Stimulated activated naive B cell treated with anti-CD40 and anti-IgM and Interleukin-4, amounts not matched to agents 10 μg/mL and 1 μg/mL and 100 μg/mL, for 72 hours (primary cell): ENCODE measurements at places on chromosomes 1 and 21.

- no peak for DNase-seq
These were observed 9.4 kb downstream of the SLX9 start for GRCh38 chr21:44949161-44949778.

GRCh38 chr1:109783436-109783835 is 19.7 kb upstream of the EPS8L3 start:
- no peak for DNase-seq

GRCh38 chr1:226027538-226028217 is 28.5 kb upstream of the SDE2 start:
- DNase-seq = no peak

DNA sequence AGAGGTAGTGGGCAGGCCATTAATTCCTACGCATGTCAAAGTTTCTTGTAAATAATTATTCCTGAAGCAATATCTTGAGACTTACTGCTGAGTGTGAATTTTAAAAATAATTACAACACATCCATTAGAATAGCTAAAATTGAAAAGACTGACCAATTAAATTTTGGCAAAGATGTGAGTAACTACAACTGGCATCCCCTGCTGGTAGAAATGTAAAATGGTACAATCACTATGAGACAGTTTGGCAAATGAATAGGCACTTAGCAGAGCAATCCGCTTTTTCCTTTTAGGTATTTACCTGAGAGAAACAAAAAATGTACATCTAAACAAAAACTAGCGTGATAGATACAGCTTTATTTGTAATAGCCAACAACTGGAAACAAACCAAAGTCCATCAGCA is 798.9 kb downstream of the BRINP3 start:
- DNase-seq = no peak

DNA sequence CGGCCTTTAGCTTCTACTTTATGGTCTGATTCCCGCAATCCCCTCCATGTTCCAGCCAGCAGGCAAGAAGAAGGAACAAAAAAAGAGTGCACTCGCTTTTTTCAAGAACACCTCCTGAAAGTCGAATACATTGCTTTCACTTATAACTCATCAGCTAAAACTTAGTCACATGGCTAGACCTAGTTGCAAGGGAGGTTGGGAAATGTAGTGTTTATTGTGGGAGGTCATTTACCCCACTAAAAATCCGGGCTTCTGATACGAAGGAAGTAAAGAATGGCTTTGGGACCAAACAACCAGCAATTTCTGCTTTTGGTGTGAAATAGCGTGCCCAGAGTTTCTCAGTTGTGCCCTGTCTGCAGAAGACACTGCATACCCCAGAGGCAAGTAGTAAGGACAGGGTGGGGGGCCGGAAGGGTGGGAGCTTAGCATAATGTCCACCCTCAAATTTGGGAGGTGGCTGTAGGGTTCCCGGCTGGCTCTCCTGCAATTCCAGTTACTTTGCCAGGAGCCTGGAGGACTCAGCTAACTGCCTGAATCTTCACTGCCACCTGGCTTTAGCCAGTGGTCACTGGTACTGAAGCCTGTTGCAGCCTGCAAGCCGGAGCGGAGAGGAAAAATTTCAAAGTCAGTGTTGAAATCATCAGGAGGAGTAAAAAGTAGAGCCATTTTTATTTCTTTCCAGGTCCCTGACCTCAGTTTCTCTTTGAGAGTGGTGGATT is 57.7 kb upstream of the F3 start:
- DNase-seq = no peak

- no peak for DNase-seq
These were observed 1.3 kb downstream of the ZBTB7B start for GRCh38 chr1:155003766-155004351.

DNA sequence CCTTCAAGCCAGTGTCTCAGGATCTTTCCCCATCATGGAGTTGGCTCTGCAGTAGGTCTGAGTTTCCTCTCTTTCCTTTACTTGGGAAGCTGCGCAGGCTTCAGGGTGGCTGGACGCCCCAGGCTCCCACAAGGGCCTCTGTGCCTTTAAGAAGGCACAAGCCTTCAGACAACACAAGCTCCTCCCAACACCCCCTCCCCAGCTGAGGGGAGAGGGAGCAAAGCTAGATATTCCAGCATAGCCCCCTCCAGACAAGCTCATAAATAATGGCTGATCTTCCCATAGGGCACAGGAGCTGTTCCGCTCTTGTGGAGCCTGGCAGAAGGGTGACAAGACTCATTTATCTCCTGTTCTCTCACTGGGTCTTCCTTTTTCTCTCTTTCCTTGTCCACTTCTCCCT is 27.9 kb upstream of the ATP2B4 start:
- DNase-seq = no peak

- no peak for DNase-seq
These were observed 1.6 kb downstream of the NFIA start for GRCh38 chr1:61083807-61084440.

DNA sequence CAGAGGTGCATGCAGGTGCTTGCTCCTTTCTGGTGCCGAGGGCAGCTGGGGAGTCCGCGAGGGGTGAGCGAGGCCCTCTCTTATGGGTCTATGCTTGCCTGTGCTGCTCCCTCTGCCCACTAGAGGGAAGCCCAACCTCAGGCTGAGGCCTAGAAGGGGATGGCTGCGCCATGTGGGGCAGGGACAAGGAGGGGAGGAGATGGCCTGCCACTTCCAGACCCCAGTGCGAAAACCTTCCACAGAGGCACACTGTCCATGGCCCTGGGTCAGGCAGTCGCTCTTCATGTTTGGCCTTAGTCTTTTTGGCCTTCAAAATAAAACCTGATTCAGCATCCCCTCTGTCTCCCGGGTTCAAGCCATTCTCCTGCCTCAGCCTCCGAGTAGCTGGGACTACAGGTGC is 14.0 kb downstream of the RHBG start:
- DNase-seq = peak; percentile 58

DNA sequence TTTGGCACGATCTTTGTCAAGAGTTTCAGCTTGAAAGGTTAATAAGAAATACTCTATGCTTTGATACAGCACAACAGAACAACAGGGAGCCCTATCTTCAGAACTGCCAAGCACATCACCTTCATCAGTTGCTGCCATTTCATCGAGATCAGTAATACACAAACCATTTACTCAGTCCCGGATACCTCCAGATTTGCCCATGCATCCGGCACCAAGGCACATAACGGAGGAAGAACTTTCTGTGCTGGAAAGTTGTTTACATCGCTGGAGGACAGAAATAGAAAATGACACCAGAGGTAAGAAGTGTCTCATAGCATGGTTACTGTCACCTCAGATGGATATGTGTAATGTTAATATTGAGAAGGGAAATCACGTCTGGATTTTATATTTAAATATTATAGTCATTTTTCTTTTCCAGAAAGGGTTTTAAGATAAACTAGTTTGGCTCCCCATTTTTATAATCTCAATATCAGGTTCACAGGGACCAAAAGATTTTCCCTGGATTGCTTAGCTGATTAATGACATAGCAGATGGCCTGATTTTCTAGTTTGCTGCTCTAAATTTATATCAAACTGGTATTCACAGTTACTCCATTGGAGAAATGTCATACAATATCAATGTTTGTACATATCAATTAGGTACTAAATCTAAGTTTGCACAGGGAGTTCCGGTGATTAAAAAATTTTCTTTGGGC is 97.3 kb downstream of the USP25 start:
- DNase-seq = no peak

DNA sequence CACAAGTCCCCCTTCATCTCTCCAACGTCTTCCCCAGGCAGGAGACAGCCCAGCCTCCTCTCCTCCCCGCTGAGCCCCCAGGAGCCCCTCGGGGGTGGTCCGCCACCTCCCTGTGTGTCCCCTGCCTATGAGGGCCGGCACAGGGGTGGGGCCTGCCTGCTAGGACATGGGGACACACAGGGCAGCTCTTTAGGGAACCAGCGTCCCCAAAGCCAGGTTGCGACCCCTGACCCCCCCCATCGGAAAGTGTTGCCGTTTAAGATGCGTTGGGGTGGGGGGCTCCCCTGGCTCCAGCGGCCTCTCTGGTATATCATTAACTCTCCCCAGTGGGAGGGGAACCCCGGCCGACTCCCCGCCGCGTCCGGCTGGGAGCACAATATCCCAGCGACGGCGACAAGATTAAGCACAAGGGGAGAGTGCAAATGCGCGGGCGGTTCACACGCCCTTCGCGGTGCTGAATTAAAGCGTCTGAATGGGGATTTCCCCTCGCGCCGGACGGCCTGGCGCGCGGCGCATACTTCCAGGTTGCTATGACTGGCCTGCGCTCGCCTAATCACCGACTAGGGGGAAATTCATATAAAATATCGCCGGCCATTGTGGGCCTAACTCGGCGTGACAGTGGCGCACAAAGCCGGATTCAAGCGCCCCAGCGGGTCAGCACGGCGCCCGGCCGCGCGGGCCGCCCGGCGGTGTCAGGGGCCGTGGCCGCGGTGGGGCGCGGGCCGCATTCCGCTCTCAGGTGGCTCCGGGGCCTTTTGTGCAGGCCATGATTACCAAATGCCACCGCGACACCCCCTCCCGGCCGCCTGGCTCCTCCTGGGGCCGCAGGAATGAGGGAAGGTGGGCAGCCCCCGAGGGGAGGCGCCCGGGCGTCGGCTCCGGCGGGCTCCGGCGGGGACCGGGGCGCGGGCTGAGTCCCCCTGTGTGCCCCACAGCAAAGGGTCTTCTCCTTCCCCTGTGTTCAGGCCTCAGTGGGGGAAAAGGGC is 30.9 kb downstream of the WNT3A start:
- peak; percentile 71 for DNase-seq

DNA sequence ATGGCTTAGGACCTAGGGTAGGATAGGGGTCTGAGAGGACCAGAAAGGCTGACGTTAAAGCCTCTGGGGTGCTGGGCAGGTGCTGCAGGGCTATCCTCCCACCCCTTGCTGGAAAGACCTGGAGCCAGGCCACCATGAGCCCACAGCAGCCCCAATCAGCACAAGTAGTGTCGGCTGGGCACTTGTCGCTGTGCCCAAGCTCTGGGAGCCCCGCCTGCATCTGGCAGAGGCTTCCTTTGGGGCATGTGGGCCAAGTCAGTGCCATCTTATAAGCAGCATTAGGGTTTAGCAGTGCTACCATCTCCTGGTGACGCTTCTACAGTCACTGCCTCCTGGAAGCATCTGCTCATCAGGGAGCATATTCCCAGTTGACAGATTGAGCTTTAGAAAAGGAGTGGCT is 31.3 kb downstream of the MAN1C1 start:
- DNase-seq = no peak

DNA sequence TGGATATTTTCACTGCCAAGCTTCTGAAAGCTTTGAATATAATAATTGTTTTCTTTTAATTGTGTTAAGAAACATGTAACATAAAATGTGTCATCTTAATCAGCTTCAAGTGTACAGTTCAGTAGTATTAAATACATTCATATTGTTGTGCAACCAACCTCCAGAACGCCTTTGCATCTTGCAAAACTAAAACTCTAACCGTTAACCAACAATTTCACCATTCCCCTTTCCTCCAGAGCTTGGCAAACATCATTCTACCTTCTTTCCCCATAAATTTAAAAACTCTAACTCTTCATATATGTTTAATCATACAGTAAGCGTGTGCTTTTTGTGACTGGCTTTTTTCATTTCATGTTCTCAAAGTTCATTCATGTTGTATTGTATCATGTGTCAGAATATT is 2.1 kb downstream of the MNDA start:
- DNase-seq = no peak

DNA sequence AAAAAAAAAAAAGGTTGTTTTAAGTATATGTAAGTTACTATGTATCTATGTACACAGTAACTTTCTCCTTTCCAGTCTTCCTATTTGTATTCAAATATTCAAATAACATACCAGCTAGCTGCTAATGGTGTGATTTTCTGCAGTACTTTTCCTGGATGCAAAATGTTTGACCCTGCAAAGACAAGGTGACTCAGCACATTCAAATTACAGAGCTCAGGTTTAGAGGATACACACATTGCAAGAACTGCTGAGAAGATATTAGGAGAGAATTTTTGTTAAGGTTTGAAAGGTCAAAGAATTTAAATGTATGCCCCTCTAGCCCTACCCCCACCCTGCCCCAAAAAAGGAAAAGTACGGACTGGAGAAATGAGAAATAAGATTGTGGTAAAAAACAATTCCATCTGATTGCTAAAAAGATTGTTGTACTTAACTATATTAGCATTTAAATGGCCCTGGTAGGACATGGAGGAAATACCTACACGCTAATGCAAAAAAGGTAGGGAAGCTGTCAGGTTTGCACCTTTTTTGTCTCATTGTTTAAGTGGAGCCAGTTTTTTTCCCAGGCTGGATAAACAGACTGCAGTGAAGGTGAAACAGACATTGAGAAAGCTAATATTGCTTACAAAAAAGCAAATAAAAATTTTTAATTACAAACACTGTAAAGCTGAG is 45.6 kb downstream of the ZNF281 start:
- DNase-seq = no peak
